Stimulated activated CD8-positive, alpha-beta memory T cell treated with anti-CD3 and anti-CD28 coated beads, Interleukin-4, amount 100 ng/mL, for 1 hour (primary cell): ENCODE measurements at places on chromosomes 5 and 9.

GRCh38 chr9:98860871-98861293, 53.4 kb downstream of the GALNT12 start:
- no peak for DNase-seq

DNA sequence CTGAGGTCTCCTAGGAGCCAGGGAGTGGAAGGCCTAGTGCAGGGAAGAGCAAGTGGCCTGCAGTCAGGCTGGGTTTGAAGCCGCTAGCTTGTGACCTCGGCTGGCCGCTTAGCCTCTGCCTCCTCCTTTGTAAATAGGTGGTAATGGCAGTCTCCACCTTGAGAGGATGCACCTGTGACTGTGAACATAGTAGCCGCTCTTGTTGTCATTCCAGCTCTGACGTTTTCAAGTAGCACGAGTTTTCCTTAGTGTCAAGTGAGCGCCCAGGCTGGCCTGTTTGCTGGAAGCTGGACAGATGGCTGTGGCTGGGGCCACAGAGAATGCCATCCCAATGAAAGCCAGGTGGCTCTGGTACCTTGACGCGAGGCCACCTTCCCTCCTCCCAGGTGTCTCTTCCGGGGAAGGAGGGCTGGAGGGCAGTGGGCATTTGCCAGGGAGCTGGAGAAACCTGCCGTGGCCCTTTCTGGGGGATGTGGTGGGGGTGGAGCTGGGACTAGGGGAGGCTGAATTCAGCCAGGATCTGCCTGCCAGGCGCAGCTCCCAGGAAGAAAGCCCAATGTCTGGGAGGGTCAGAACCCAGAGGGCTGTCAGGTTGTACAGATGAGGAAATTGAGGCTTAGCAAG, 2.5 kb downstream of the ASS1 start:
- DNase-seq: no peak

- DNase-seq: no peak
These were observed 51.0 kb downstream of the IARS1 start for GRCh38 chr9:92242260-92243136.

GRCh38 chr5:54309691-54310432, 511 bp downstream of the ARL15 start:
- DNase-seq: no peak

GRCh38 chr9:126097679-126098078, 228.9 kb upstream of the MVB12B start:
- DNase-seq: no peak

- no peak for DNase-seq
These were observed 113.5 kb upstream of the NFIB start for GRCh38 chr9:14427419-14427818.

DNA sequence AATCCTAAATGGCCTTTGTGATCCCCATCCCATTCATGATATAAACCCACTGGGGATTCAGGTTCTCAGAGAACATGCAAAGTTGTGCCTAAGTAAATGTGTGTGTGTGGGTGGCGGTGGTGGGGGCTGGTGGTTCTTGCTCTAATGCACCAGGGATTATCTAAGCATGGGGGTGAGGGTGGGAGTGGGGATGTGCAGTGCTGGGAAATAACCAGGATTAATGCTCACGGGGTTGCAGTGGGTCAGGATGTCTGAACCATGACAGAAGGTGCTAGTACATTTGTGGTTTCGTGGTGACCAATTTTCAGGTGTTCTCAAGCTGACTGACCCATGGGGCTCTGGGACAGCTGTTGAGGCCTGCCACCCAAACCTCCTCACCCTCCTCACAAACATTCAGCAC, 101.0 kb downstream of the ZNF608 start:
- no peak for DNase-seq
